ENCODE measurements at places on chromosomes 11 and 22.
A peak's percentile ranks its signal among the peaks of the same experiment; 100 is the strongest.

GRCh38 chr11:130846606-130847005, 69.7 kb downstream of the SNX19 start:
- peak; percentile 11 for DNase-seq

DNA sequence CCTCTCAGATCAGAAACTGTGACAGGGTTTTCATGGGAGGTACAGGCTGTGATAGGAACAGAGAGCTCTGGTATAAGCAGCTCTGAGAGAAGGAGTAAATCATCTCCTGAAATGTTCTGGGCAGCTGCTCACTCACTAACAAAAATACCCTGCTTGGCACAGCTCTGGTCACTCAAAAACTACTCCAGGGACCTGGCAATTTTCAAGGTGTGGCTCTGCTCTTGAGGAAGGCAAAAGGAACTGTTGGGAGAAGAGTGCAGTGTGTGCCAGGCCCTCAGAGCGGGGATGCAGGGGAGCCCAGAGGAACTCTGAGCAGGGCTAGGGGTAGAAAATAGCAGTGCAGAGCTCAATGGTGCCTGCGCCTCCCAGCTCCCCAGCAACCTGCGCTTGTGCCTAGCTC, 180.5 kb upstream of the ZBED5 start:
- DNase-seq, result no peak

DNA sequence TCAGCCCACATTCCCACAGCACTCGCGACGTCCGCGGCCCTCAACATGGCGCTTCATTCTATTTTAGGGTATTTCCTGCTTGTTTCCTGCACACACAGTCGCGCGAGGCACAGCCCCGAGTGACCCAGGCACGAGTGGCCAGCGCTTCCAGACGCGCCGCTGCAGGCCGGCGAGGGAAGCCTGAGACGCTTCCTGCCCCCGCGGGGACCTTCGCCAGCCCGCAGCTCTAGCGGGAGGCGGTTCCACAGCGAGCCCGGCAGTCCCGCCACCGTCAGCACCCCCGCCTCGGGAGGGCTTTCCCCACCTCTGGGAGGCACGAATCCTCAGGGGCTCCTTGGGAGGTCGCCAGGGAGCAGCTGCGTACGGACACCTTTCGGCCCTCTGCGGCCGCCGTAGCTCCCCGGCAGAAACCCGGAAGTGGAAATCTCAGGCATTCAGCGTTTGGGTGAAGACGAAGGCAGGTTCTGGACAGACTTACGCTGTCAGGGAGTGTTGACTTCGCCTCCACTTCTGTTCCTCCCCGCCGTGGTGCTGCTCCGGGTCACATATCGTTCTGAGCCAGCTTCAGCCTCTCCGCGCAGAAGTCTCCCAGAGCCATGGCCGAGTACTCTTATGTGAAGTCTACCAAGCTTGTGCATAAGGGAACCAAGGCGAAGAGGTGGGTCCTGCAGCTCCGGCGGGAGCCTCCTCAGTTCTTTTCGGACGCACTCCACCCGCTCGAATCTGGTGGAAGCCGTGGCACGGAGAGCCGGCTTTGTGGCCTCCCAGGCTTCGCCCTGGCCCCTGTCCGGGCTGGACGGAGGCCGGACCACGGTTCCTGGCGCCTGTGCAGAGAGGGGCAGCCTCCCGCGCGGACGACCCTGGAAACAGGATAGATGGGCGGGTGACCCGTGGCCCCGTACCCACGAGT, 2925.9 kb upstream of the OR11H1 start:
- DNase-seq, result peak; percentile 88

DNA sequence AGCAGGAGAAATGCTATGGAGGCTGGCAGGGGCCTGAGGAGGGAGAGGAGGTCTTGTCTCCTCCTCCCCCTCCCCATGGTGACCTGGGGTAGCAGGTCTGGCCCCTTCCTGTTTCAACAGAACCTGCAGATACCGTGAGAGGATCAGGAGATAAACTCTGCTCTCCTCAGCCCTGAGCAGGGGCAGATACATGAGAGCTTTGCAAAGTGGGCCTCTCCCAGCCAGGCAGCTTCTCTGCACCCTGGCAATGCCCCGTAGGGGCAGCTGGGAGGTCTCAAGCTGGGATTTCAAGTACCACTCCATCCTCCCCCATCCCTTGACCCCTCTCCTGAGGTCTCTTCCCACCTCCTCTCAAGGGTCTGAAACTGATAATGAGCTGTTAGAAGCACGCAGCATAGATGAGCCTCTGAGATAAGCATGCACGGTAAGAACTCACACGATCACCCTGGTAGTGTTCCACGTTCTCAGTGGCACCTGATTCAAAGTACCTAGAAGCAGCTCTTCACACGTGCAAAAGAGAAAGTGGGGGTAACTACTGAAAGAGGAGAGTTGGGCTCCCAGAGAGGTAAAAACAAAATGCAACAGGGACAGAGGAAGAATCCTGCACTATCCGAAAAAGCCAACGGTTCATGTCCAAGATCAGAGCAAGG, 4.9 kb upstream of the CCDC86 start:
- no peak for DNase-seq

- no peak for DNase-seq
Observed at GRCh38 chr11:120457996-120458395, 53.6 kb upstream of the GRIK4 start.

DNA sequence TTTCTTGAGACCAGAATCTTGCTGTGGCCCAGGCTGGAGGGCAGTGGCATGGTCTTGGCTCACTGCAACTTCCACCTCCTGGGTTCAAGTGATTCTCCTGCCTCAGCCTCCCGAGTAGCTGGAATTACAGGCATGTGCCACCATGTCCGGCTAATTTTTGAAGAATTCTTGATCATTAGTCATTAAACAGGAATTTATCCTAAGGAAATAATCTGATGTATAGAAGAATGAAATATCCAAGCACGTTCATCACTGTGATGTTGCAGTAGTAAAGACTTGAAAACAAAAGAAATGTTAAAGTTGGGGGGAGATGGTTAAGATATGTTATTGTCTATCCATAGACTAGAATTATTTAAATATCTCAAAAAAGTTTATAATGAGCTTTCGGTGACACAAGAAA, 23.6 kb downstream of the CBL start:
- no peak for DNase-seq

DNA sequence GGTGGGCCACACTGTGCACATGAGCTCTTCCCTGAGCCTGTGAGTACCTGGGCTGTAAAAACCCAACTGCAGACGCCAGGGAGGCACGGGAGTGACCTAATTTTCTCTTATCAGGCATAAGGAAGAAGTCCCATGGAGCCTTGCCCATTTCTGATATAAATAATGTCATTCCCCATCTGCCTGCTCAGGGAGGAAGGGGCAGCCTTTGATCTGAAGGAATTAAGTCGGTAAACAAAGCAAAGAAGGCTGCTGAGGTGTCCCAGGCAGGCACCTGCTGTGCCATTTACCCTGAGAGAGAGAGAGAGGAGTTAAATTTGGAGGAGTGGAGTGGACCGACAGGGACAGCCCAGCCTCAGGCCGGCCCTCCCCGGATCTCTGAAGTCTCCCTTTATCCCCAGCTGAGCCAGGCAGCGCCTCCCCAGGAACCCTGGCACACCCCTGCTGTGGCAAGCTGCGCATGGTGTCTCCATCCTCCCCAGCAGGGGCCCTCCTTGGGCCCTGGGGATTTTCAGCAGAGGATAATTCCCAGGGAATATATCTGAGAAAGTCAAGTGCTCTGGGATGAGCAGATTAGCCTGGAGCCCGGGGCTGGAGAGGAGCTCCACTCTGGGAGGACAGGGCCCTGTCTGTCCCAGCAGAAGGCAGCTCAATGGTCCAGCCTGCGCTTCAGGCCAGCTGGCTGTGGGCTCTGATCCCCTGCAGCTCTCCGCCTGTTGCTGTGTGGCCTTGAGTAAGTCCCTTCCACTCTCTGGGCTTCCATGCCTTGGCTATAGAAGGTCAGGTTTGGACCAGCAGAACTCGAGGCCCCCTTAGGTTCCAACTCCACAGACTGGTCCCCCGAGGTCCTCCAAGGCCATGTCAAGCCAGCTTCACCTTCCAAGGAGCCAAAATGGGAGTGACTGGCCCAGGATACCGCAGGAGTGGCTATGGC, 17.5 kb upstream of the CABP7 start:
- DNase-seq, result no peak

GRCh38 chr11:134838708-134839107, 426.7 kb upstream of the B3GAT1 start:
- DNase-seq, result no peak

DNA sequence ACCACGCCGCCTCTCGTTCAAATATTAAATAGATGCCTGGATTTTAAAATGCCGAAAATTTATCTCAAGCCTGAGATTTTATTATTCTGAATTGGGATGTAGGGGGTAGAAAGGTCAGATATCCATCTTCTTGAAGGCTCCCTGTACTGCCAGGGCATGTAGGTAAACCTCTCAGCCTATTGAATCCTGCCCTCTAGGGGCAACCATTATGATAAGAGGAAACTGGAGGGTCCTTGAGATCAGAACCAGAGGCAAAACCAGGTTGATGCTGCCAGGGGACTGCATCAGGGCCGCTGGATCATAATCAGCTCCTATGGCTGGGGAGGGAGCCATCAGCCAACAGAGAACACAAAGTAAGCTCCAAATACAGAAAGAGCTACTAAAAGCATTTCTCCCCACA, 92.4 kb downstream of the KCNC1 start:
- DNase-seq, result no peak

GRCh38 chr11:127226949-127227348, 226.4 kb upstream of the KIRREL3 start:
- DNase-seq, result no peak

DNA sequence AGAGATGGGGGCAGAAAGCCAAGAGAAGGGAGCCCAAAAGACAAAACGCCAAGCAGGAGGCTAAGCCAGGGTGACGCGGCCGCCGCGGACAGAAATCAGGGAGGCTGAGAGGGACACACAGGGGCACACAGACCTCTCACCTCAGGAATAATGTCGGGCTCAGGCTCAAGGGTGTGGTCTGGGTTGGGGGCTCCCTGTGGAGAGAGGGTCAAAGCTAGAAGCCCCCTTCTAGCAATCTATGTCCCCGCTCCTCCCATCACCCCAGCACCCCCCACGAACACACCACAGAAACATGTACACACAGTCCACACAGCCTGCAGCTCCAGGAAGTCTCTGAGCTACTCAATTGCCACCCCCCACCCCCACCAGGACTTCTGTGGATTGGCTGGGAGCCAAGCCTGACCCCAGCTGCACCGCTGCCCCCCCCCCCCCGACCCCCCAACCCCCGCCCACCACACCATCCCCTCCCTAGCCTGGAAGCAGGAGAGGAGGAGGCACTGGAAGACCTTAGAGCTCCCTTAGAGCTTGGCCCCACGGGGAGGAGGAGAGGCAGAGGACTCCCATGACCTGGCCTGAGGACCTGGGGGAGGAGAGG, 6.9 kb downstream of the BCL9L start:
- DNase-seq, result no peak

DNA sequence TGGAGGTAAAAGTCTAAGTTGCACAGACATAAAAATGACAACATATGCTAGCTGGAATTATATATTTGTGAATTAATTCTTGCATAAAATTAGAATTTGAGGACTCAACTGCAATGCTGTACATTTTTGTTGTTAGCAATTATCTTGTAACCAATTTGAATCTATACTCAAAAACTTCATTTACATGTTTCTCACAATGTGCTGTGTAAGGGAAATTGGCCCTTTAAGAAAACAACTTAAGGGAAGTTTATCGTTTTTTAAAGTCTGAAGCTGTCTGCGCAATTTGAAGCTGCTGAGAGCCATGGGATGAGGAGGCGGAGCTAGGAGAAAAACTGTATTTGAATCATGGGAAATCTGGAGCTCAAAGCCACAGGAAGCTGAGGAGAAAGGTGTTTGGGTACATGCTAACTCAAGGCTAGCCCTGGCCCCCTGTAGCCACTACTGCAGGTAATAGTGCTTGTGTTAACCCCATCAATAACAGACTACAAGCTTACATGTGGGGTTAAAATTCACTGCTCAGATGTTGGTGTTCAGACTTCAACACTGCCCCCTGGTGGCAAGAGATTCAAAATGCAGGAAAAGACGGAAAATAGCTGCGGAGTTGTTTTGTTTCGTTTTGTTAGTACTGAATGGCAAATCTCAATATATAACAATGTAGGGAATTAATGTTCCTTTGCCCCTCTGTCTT, 126.1 kb downstream of the BRD1 start:
- no peak for DNase-seq

GRCh38 chr11:77147668-77148321, 19.7 kb downstream of the MYO7A start:
- DNase-seq, result no peak

GRCh38 chr11:78138694-78139421, 568 bp downstream of the ALG8 start:
- DNase-seq, result peak; percentile 47

- DNase-seq, result no peak
Observed at GRCh38 chr11:75219869-75220268, 20.7 kb upstream of the TPBGL start.

GRCh38 chr11:107301878-107302277, 155.7 kb downstream of the CWF19L2 start:
- DNase-seq, result no peak

GRCh38 chr11:72828081-72828567, 13.9 kb downstream of the ATG16L2 start:
- peak; percentile 21 for DNase-seq

- peak; percentile 76 for DNase-seq
Observed at GRCh38 chr11:65576867-65577755, 1.3 kb downstream of the EHBP1L1 start.

DNA sequence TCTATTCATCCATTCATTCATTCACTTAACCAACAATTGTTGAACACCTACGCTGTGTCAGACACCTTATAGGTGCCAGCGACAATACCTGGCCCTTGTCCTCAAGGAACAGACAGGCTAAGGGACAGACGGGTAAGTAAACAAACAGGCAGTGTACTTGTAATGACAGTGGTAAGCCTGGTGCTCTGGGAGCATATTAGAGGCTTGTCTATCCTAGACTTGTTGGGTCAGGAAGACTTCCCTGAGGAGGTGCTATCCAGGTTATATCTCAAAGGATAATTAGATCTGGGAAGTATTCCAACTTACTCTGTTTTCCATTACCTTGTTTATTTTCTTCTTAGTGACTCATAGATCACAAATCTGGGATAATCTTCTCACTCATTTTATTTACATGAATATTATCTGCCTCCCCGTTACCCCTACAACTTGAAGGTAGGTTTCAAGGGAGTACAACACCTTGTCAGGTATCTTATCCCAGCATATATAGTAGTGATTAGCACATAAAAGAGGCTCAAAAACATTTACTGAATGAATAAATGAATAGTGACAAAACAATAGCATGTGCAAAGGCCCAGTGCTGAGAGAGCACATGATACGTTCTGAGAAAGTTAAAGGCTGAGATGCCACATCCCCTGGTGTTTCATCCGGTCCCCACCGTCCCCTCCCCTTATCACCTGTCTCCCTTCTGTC, 75.3 kb upstream of the NCAM1 start:
- no peak for DNase-seq

GRCh38 chr11:12295943-12296342, 81.4 kb upstream of the PARVA start:
- DNase-seq, result no peak

GRCh38 chr11:72769680-72770079, 17.5 kb upstream of the ARAP1 start:
- no peak for DNase-seq
